ENCODE measurements at places on chromosomes 5 and 9.
A peak's percentile ranks its signal among the peaks of the same experiment; 100 is the strongest.

DNA sequence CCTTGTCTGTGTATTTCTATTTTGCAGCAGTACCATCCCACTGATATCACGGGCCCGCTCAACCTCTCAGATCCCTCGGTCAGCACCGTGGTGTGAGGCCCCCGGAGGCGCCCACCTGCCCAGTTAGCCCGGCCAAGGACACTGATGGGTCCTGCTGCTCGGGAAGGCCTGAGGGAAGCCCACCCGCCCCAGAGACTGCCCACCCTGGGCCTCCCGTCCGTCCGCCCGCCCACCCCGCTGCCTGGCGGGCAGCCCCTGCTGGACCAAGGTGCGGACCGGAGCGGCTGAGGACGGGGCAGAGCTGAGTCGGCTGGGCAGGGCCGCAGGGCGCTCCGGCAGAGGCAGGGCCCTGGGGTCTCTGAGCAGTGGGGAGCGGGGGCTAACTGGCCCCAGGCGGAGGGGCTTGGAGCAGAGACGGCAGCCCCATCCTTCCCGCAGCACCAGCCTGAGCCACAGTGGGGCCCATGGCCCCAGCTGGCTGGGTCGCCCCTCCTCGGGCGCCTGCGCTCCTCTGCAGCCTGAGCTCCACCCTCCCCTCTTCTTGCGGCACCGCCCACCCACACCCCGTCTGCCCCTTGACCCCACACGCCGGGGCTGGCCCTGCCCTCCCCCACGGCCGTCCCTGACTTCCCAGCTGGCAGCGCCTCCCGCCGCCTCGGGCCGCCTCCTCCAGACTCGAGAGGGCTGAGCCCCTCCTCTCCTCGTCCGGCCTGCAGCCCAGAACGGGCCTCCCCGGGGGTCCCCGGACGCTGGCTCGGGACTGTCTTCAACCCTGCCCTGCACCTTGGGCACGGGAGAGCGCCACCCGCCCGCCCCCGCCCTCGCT lies 1.9 kb downstream of the LRRC26 start:
- no peak for DNase-seq

DNA sequence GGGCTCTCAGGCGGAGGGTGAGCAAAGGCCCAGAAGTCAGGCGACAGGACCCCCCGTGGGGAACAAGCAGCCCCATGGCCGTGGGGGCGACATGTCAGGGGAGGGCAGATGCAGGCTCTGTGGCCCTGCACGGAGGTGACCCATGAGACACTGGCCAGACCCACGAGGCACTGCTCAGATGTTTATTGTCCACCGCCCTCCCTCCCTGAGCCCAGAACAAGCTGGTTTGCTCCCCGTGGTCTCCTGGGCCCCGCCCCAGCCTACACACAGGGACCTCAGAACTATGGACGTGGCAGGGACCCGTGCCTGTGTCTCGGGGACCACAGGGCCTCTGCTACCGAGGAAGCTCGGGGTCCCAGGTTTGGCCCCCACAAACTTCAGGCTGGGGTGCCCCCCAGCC lies 1.9 kb downstream of the FUT7 start:
- no peak for DNase-seq

- DNase-seq: no peak
Measured at GRCh38 chr9:90637626-90638025, 5.0 kb downstream of the DIRAS2 start.

DNA sequence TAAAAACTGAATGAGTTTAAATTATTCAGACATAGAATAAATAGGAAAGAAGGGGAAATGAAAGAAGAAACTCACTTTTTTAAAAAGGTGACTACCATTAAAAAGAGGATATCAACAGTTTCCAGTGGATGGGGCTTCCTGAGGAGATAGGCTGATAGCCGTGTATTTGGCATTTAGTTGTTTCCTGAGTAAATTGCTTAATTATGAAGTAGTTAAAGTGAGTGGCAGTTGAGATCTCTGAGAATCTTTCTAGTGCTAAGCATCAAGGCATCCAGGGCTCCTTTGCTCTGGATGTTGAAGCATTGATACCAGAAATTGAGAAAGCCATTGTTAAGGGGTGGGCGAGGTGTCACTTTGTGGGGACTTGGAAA lies 2.7 kb downstream of the TNFAIP8 start:
- no peak for DNase-seq

DNA sequence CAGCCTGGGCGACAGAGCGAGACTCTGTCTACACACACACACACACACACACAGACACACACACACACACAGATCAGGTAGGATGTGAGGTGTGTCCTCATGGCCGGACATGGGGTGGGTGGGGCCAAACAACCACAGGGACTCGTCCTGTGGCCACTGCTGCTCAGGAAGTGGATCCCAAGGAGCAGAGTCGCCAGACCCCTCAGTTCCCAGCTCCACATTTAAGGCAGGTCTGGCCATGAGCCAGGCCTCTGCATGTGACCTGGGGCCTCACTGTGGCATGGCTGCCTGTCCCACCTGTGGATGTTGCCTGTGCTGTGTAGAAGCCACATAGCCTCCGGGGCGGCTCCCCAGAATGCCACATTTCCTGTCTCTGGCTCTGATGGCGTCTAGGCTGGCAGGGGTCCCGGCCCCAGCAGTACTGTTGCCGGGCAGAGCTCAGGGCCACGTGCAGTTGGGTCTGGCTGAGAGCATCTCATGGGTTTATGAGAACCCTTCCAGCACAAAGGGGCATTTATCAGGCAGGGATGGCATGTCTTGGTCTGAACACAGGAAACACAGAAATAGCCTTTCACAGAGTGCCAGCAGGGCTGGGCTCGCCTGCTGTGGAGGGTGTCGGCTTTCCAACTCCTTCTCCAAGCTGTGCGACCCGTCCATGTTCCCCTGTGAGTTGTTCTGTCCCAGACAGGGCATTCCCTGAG lies 9.9 kb upstream of the NINJ1 start:
- peak; percentile 31 for DNase-seq

GRCh38 chr5:5371957-5372356 lies 50.5 kb upstream of the ICE1 start:
- DNase-seq: no peak

Measured in activated CD8-positive, alpha-beta memory T cell treated with anti-CD3 and anti-CD28 coated beads for 1 hour (primary cell).